ENCODE measurements at places on chromosomes 3 and 15.

- peak; percentile 70 for DNase-seq
Measured at GRCh38 chr15:75008221-75008625, 12.9 kb downstream of the SCAMP5 start.

GRCh38 chr3:19559724-19560442, 374.1 kb downstream of the EFHB start:
- DNase-seq: no peak

DNA sequence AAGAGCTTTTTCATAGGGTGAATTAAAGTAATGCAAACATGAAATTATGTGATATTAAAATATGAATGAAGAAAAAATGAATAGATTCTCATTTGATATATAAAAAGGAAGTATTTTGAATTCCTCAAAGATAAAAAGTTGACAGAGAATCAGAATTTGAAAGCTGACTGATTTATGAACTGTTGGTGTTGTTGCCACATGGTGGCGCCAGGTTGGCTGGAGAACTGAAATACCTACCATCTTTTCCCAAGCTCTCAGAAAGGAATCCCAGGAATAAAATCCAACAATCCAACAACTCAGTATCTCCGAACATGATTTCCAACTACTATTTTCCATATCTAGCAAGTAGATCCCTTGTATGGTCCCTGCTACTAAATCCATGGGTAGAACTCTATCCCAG, 3.1 kb downstream of the MYRIP start:
- DNase-seq: peak; percentile 5

GRCh38 chr3:6962801-6963200, 101.9 kb downstream of the GRM7 start:
- DNase-seq: no peak

GRCh38 chr3:108565506-108565905, 23.7 kb downstream of the CIP2A start:
- no peak for DNase-seq

DNA sequence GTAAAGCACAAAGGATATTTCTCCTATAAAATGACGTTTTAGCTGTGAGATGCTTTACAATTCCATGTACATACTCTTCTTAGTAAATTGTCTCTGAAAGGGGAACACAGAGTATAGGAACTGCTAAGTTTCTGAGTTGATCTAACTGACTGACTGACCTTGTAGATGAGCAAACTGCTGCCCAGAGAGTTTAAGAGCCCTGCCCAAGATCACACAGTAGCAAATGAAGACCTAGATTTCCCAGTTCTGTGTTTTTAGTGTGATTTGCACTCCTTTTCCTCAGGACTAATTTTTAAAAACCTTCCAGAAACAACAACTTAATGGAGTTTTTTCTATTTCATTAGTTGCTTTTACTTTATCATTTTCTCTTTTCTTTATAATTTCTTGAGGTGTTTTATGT, 247.7 kb downstream of the PDCD6IP start:
- no peak for DNase-seq

GRCh38 chr3:16070707-16071106, 103.8 kb upstream of the GALNT15 start:
- no peak for DNase-seq

- DNase-seq: peak; percentile 24
Measured at GRCh38 chr15:33154351-33155166, 40.0 kb downstream of the FMN1 start.

DNA sequence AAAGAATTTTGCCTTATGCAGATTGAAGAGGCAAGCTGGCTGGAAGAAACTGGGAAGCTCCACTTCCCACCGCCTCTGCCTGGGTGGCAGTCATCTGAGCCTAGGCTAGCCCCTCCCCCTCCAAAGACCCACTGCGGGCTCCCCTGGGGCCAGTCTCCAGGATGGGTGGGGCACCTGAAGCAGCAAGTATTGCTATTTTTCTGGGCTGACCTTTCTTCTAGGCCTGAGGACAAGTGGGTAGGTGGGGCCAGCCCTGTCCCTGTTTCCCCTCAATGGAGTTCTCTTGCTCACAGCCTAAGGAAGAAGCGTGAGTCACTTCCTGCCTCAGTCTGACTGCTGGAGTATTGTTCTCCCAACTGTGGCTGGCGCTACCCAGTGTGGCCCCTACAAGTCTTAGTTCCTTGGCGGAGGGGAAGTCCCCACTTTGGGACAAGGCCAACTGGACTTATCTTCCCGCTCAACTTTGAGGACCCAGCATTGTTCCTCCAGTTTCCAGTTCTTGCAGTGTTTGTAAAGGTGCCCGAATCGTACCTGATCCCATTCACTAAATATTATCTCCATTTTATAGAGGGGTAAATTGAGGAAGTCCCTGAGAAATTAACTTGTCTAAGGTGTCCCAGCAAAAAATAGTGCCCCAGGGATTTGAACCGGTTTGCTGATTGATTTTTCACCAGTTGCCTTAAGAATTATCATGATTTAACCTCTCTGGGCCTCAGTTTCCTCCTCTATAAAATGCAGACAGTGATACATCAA, 1.4 kb downstream of the FURIN start:
- DNase-seq: peak; percentile 91

DNA sequence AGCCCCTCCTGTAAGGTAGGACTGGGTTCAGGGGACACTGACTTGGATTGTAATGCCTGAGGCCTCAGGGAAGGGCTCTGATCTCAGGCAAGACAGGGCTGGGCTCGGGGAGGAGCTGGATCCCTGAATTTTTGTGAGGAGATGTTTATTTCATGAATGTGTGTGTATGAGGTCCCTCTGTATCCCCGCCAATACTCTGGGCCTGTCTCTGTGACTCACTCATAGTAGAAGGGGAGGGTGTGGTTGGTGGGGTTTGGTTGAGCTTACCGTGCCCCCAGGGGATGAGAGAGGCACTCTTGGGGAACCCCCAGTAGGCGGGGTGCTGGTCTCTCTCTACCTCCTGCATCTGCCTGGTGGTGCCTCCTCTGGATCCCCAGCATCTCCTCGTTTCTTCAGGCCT, 28.1 kb downstream of the RPSA start:
- no peak for DNase-seq

GRCh38 chr3:2024713-2025112, 74.0 kb upstream of the CNTN4 start:
- no peak for DNase-seq

- DNase-seq: peak; percentile 19
Measured at GRCh38 chr3:86774082-86774691, 216.8 kb downstream of the VGLL3 start.

DNA sequence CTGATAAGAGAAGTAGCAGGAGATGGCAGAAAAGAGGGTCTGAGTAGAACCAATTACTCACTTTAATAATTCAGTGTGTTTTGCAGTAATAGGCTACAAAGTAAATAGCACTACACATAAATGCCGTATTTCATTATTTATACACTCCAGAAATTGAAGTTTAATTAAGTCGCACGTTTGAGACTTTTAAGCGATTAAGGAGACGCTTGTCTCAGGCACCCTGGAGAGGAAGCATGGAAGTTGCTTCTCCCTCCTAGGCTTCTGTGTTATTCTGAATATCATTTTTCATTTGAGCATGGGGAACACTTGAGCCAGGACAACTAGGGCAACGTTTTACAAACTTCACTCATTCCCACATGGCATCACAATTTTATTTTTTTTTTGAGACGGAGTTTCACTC, 12.2 kb downstream of the GXYLT2 start:
- DNase-seq: no peak

GRCh38 chr15:97234851-97235610, 725.5 kb upstream of the ARRDC4 start:
- DNase-seq: peak; percentile 44

GRCh38 chr15:67198157-67198754, 56.2 kb downstream of the AAGAB start:
- DNase-seq: no peak

DNA sequence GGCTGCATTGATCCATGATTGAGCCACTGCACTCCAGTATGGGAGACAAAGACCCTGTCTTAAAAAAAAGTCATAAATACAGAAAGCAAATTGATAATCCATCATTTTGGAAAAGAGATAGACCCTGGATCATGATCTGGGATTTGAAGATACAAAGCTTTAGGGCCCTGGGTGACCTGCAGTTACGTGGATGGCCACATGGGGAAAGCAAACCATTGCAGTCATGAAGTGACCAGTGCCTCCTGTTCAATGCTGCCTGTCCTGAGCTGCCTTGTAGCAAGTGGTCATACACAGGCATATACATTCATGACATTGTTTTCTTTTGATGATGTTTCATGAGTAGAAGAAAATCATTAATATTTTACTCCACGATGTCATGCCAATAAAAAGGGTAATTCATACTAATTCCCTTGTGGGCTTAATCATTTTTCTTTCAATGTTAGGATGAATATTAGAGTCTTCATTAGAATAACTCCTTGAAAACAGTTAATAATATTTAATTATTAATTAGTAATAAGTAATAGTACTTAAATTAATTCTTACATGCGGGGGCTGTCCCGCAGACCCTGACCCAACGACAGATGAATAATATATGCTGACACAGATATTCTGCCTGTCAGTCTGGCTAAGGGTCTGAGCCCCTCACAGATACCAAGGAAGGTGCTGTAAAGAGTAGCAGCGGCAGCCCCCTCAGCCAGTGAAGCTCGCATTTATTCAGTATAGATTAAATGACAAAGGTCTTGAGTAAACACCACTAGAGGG, 109.0 kb upstream of the UNC13C start:
- DNase-seq: peak; percentile 9

DNA sequence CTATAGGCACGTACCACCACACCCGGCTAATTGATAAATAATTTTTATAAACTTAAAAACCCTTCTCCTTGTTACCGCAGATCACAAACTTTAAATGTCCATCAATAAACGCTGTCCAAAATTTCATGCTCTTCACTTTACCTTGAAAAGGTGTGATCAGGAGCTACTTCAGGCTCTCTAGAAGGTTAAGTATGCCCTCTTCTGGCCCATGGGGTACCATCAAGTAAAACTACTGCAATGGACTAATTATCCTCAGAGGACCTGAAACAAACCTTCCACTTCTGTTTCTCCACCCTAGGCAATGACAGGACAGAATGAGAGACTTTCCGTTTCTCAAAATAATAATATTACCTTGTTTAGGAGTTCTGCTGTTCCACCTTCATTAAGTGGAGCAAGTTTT, 9.2 kb downstream of the LZTFL1 start:
- peak; percentile 6 for DNase-seq

DNA sequence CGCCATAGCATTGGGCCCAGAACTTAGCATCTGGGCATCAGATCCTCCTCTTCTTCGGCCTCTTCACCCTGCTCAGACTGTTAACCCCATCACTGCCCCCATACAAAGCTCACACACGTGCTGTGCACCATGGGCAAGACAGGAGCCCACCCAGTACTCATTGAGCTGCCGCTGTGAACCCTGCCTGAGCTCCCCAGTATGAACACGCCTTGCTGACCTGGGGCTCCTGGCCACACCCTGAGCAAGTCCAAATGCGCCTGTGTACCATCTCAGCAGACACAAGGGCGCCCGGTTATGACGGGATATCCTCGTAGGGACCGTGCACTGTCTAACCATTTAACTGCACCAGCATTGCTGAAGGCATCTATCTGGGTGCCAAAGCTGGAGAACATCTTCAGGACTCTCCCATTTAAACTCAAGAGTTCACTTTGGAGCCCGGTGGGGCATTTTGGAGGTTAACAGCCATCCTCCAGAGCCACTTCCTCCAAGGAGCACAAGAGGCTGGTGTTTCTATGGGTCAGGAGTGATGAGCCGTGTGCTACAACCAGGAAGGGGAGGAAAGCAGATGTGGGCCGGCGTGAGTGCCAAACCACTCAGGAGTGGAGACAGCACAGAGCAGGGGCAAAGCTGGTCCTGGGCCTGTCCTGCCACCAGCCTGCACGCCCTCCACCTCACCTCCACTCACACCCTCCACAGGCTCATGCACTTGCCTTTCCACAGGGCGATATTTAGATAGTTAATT, 12.1 kb downstream of the PRR23E start:
- no peak for DNase-seq

GRCh38 chr3:38610436-38610835, 39.1 kb downstream of the SCN5A start:
- DNase-seq: no peak

DNA sequence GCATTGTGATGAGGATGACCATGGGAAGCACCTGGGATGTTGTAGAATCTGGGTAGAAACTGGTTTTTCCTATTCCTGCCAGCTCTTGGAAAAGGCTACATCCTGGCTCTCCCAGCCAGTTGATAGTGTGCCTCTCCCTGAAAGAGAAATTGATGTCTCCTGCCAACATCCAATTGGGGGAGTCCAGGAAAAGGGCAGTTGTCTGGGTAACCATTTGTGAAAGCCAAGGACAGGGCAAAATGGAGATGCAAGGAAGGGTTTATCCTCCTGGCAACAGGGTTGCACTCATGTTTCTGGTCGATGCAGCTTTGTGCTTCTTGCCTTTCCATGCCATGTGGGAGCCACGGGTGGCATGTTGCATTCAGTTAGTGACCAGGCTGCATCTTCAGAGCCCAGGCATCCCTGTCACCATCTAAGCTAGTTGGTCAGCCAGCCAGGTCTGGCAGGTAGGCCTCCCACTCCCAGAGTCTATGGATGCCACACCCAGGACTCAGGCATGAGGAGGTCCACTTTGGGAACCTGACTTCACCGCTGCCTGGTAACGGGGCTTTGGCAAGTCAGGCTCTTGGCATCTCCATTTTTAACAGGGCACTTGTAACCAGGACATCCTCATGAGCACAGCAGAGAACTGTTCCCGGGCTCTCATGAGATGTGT, 153.5 kb downstream of the DNAJB8 start:
- DNase-seq: no peak

GRCh38 chr3:65170390-65171042, 482.7 kb upstream of the ADAMTS9 start:
- DNase-seq: no peak

DNA sequence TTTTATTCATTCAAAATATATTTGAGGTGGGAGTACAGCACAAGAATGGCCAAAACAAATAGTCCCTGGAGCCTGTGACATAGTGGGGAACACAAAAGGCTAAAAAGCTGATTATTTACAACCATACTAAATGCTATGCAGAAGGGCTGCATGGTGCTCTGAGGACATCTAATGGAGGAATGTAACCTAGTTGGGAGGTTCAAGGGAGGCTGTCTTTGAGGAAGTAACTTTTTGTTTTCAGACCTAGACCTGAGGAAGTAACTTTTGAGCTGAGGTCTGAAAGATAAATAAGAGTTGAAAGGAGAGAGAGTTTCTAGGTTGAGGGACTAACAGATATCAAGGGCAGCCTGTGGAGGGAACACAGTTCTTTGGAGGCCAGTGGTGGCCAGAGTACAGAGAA, 34.8 kb upstream of the RASA2 start:
- peak; percentile 84 for DNase-seq

DNA sequence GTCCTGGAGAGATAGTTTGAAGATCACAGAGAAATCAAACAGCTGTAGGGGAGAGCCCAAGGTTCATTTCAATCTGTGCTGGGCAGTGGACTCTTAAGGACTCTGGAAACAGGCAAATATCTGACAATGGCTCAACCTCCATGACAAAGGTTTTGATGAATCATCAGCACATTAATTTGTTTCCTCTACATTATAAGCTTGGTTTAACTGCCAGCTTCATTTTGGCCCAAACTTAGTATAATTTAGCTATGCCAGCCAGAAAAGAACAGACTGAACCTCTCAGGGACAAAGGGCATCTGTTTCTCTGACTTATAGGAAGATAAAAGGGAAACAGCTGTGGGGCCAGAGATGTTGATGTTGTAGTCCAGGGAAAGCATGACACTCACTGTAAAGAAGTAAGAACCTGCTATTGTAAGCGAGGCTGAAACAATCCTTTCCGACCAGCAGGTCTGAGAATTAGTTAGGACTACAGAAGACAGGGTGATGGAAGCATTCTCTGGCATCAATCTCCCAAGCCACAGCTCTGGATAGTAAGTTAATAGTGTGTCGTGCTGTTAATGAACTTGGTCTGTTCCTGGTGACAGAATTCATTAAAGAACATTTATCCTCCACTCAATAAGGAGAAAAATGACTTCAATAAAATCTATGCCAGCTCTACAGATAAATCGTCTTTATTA, 110.1 kb downstream of the KCNMB2 start:
- no peak for DNase-seq

GRCh38 chr15:66359740-66360139, 3.3 kb upstream of the TIPIN start:
- DNase-seq: no peak

Data from KBM-7 (cell line).